ENCODE measurements at places on chromosomes 7 and 10.

GRCh38 chr10:87594864-87595263 lies 64.8 kb upstream of the PAPSS2 start:
- no peak for DNase-seq

- no peak for DNase-seq
Observed at GRCh38 chr7:74290553-74290950, 1.3 kb downstream of the CLIP2 start.

GRCh38 chr10:62059217-62059920 lies 157.9 kb downstream of the ARID5B start:
- DNase-seq, result no peak

- DNase-seq, result no peak
Observed at GRCh38 chr10:63753808-63754207, 232.6 kb downstream of the REEP3 start.

- DNase-seq, result peak; percentile 87
Observed at GRCh38 chr7:116776610-116777289, 85.6 kb upstream of the CAPZA2 start.

DNA sequence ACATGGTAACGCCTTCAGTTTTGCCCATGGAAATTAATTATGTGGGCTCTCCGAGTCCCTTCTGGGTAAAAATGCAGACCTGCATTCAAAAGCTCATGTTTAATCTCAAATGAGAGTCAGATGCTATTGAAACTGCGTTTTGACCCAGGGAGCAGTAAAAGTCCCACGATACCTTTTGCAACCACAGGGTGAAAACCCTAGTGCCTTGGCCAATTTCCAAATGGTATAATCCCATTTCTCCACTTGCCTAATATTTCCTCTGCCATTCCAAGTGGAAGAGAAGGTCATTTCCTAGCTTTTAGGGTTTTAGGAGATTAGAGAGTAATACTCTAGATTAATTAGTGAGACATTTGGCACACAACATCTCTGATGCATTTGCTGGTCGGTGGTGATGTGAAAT lies 132.5 kb downstream of the NRP1 start:
- DNase-seq, result no peak

GRCh38 chr7:84877943-84878570 lies 308.8 kb downstream of the SEMA3D start:
- no peak for DNase-seq

DNA sequence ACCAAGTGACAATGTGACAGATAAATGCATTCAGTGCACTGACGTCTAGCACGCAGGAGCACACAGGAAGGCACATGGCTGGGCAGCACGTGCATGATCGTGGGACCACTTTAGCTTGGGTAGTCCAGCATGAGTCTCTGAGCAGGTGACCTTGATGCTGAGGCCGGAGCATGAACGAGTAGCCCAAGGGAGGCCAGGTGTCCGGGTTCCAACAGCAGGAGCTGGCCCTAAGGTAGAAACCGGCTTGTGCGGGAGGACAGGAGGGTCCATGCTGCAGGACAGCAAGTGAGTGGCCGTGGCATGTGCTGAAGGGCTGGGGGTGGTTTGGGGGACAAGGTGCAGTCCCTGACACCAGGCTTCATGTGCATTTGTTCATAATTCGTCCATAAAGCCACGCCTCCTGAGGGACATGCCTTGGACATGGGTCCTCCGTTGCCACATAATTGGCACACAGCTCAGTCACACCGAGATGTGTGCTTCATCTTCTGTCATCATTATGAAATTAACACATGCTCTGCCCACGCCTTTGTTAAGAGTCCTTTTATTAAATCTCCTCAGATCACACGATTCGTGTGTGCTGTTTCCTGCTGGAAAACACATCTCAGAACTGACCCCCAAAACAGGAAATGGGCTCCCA lies 3.1 kb upstream of the STK32C start:
- DNase-seq, result no peak

DNA sequence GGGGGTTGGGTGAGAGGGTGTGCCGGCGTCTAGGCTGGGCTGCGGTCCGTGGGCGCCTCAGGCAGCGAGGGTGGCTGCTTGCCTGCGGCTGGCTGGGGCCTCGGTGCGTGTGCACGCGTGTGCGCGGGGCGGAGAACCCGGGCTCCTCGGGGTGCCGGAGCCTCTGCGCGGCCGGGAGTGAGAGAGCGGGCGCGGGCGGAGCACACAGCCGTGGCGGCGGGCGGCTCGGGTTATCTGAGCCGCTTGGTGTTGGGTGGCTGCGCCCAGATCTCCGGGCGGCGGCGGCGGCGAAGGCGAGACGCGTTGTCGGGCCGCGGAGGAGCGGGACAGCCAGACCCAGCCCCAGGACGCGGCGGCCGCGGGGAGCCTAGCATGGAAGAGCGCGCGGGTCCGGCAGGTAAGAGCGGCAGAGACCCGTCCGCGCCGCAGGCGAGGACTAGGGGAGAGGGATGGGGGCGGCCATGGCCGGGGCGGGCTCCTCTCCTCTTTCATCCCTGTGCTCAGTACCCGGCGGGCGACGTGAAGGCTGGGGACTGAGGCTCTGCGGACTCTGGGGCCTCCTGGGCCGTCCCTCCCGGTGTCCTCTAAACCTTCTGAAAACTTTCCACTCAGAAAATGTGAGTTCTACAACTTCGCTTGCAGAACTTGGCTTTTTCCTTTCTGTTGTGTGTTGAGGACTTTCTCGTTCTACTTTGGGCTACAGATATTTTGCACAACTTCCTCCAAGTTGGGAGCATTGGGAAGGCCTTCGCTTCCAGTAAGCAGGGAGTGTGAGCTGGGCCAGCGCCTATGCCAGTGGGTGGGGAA lies 9.8 kb upstream of the PAX2 start:
- DNase-seq, result no peak

DNA sequence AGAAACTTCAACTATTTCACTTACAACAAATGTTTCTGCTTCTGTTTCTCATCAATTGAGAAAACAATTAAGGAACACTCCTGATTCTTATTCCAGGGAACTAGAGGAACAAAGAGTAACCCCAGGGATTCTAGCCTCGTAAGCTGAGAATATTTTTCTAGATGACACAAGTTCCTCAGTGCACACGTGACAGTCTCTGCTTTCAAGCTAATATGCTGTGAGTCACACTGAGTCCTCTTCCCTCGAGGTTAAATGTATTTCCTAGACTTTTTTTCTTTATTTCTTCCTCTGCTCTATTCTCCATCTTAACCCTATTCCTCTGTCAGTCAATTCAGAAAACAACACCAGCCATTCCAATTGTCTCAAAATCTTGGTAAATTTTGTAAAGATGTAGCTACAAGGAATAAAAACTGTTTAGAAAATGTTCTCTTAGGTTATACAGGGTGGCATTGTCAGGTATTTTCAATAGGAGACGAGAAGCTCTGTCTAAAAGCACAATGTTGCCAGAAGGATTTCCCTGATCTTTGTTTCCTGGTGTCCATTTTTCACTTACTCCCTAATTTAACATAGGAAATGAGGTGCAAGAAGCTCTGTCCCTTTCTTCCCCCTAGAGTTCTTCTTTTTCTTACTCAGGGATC lies 5.8 kb upstream of the C1GALT1 start:
- DNase-seq, result peak; percentile 92

DNA sequence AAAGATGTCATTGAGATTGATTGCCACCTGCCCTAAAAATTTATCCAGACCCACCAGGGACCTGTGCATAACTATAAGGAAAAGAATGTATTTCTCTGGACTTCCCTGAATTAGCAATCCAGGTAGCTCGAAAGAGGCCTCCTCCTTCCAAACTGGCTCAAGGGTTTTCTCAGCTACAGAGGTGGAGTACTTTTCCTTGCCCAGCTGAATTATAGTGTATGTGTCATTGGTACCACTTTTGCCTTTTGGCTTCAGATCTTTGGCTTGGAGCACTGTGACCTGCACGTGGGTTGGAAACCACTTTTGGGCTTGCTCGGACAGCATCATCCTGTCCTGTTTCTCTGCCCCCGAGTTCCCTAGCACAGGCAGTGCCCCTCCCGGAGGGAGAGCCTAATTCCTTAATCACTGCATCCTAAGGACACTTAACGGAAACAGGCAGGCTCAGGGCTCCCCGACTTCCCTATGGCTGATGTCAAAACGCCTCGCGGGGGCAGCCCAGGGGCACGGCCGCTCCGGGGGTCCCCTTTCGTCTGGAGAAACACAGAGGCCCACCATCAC lies 825 bp downstream of the RAB11FIP2 start:
- peak; percentile 23 for DNase-seq

DNA sequence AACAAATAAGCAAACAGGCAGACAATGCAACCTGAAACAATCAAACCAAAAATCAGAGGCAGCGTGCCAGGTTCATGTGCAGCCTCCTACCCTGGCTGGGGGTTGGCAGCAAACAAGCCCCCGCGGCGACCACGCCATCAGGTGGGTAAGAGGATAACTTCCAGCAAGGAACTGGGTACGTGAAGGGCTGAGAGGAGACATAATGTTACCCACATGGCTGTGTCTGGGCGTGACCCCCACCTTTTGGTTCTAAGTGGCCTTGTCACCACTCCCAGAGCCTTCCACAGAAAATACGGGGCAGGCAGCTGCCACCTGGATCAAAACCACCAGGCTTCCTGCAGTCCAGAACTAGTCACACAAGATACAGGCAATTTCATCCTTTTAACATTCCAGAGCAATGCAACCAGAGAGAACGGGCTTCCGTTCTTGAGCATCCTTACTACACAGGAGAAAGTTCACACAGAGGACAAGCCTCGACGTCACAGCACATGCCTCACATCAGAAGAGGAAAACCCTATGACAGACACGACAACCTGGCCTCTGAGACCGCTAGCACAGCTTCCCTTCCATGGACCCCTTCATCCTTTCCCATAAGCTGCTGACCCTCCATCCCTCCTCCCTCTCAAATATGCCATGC lies 171.0 kb downstream of the GRID1 start:
- DNase-seq, result no peak

Data from iris pigment epithelial cell (primary cell).